ENCODE measurements at places on chromosomes 12 and 14. TPM values are rescaled to one million over a fixed set of nuclear protein-coding genes. Genes with fewer than 3 reads are reported as not detected.

The CCDC177 gene
- total RNA-seq: 0.06 TPM

The CLEC4A gene
- total RNA-seq: 0.36 TPM

The INSM2 gene
- 0.38 TPM for total RNA-seq

The SDR9C7 gene
- total RNA-seq: not detected

The TUNAR gene
- not detected for total RNA-seq

The SIX6 gene
- total RNA-seq: not detected

The CNIH1 gene
- 173 TPM for total RNA-seq

The GPR137C gene
- 2.7 TPM for total RNA-seq

The OR6C68 gene
- not detected for total RNA-seq

- no peak for DNase-seq
Measured at GRCh38 chr12:110370732-110371231, 32.7 kb downstream of the ANAPC7 start.

- DNase-seq: no peak
Measured at GRCh38 chr14:95480109-95480886, 36.2 kb downstream of the SYNE3 start.

DNA sequence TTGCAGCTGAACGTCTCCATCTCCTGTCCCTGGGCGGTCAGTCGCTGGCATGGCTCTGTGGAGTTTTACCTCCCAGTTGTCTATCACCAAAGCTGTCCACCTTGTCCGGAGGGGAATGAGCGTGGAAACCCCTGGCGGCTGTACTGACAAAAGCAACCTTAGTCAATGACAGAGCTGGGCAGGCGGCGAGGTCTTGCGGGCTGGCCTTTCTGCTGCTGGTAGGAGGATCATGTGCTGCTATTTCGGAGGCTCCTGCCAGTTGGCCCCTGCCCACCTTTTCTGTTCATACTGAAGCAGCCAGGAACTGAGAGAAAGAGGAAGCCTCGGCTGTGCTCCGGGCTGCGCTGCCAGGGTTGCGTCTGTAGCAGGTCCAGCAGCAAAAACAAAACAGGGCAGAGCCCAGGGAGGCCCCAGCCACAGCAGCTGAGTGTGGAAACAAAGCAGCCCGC is 57.7 kb downstream of the HMGA2 start:
- no peak for DNase-seq

- DNase-seq: no peak
Measured at GRCh38 chr12:79765157-79765556, 74.4 kb upstream of the PAWR start.

GRCh38 chr12:130251236-130251780 is 86.4 kb upstream of the PIWIL1 start:
- DNase-seq: no peak

- no peak for DNase-seq
Measured at GRCh38 chr14:90154110-90154509, 92.3 kb downstream of the KCNK13 start.

DNA sequence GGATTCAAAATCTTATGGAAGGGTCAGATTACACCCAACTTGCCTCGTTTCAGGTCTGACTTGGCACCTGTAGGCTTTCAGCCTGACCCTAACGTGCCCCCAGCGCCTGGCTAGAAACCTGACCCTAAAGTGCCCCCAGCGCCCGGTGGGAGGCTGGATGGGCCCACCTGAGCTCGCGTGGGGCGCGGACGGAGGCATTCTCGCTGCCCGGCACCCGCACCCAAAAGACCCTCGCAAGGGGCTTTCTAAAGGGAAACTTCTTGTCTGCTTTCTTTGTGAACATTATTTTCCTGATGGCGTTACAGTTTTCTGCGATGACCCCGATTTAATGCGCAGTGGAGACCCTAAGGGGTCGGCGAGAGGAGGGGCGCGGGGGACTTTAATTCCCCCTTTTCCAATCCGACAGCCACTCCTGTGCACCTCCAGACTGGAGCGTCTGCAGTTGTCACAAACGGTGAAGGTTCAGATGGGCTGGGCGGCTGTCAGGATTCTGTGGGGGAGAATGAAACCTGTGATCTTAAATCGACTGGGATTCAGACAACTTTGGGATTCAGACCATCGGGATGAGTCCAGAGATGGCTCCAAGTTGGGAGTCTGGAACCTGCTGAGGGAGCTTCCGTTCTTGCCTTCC is 751 bp upstream of the HRK start:
- no peak for DNase-seq

DNA sequence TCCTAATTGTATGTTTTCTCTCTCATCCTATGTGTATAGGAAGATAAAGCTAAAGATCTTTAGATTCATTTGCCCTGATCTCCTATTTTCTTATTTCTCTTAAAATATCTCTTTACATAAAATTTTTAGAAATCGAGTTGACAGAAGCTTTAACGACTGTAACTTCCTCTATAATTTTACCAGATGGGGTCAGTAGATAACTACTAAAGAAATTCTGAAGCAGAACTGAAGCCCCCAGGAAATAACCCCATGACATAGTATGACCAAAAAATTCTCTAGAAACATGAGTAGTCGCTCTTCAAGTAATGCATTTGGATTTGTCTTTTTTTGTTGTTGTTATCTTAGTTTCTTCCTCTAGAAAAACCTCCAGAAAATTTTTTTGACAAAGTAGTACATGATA is 288.0 kb downstream of the ERC1 start:
- no peak for DNase-seq

- DNase-seq: no peak
Measured at GRCh38 chr14:103126088-103126872, 3.0 kb downstream of the TNFAIP2 start.

DNA sequence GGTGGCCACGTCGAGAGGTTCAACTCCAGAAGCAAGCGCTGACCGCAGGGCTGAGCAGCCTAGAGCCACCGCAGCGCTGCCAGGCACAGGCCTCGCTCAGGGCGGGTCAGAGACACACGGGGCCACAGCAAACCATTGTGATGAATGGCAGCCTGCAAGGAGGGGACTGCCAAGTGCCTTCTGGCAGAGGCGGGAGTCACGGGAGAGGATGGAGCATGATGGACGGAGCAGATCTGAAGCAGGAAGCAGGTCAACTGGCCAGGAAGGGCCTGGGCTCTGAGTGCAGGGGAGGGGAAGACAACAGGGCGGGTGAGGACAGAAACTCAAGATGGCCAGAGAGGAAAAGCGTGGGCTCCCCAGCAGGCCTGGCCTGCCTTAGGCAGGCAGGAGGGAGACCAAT is 49.8 kb downstream of the CDC42BPB start:
- no peak for DNase-seq

GRCh38 chr14:85159726-85160125 is 370.2 kb upstream of the FLRT2 start:
- no peak for DNase-seq

All from SJCRH30 (cell line).